ENCODE measurements at places on chromosomes 6 and 20.
A peak's percentile ranks its signal among the peaks of the same experiment; 100 is the strongest.

GRCh38 chr6:165059032-165059431 lies 250.4 kb downstream of the C6orf118 start:
- H3K4me1 ChIP-seq: peaks cover 40% of the 10 kb centered on the region
- peak; percentile 45 for DNase-seq
- no peak overlapping the region for H3K4me3 ChIP-seq
- H3K27ac ChIP-seq: no peak overlapping the region
- no peaks in the 10 kb centered on the region for H3K27me3 ChIP-seq

DNA sequence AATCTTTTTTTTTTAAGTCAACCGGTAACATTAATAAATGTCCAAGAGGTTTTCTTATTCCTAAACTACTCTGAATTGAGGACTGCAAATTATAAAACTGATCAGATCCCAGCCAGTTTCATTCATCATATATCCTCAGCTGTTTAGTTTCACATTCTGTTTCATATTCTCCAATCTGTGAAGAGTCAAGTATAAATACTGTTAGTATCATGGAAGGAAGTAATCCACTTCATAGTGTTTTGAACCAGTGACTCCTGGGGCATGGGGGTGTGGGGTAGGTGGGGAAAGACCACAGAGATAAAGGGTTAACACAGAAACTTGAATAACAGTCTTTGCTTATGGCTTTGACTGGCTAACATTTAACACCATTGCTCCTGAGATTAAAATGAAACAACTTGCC lies 69.9 kb downstream of the FYN start:
- no peak for DNase-seq
- no peaks in the 10 kb centered on the region for H3K36me3 ChIP-seq
- H3K4me1 ChIP-seq: peaks cover 61% of the 10 kb centered on the region
- H3K4me3 ChIP-seq: no peak overlapping the region
- no peaks in the 10 kb centered on the region for H3K27me3 ChIP-seq

GRCh38 chr6:146056506-146056905 lies 27.6 kb downstream of the GRM1 start:
- H3K27ac ChIP-seq: no peak overlapping the region
- no peaks in the 10 kb centered on the region for H3K4me1 ChIP-seq
- no peak for DNase-seq

GRCh38 chr20:25859649-25860530 lies 163.2 kb upstream of the ZNF337 start:
- no peaks in the 10 kb centered on the region for H3K36me3 ChIP-seq
- DNase-seq: peak; percentile 82
- H3K4me1 ChIP-seq: no peaks in the 10 kb centered on the region
- no peak overlapping the region for H3K27ac ChIP-seq
- H3K27me3 ChIP-seq: peaks cover 9% of the 10 kb centered on the region

DNA sequence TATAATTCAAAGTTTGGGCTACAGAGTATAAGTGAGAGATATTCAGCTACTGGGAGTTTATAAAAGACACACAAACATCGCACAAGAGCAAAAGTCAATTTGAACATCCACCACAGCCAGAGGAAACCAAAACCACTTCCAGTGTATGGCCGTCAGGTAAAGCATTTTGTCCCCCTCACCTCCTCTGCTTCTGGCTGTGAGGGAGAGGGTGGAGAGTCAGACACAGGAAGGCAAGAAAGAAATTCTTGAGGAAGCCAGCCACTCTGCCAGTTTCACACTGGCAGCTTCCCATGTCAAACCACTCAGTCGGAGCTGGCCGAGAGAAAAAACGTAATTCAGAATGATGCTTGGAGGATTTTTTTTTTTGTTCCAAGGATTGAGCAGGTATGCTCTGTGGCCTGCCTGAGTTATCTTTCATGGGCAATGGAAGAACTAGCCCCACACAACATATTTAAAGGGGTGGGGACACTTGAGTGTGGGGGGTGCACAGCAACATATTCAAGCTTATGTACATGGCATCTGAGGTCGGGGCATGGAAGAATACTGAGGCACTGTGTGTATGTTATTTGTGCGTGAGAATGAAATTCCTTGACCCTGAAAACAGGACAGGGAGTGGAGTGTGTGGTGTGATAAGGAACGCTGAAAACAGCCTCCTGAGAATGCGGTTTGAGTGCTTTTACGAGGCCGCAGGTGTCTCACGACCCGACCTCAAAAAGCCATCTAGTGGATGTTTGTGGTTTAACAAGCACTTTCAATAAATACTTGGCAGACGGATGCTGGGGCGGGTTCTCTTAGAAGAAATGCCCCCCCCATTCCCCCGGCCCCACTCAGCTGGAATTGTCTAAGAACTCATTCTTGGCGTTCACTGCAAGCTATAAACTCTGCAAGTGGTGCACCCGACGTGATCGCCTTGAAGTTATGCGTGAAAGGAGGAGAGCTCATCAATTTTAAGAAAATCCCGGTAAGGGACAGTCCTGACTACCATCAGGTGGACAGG lies 27.5 kb upstream of the ZBTB22 start:
- H3K27me3 ChIP-seq: no peaks in the 10 kb centered on the region
- no peaks in the 10 kb centered on the region for H3K36me3 ChIP-seq
- H3K4me1 ChIP-seq: 0 out of 2 replicates have a peak, but pooled peaks cover 8% of the 10 kb centered on the region
- 0 out of 2 replicates have a peak overlapping the region, but pooled peaks have one; percentile 2 for H3K4me3 ChIP-seq

Measured in GM23248 (cell line).